Lung microvascular endothelial cell (primary cell): ENCODE measurements at places on chromosomes 3 and 15.

- no peak for DNase-seq
These were observed 62.9 kb downstream of the STAC start for GRCh38 chr3:36443028-36443686.

GRCh38 chr3:126308394-126309125 is 48.6 kb downstream of the KLF15 start:
- no peak for DNase-seq

GRCh38 chr15:55915221-55915620 is 78.2 kb downstream of the NEDD4 start:
- DNase-seq = peak; percentile 22

DNA sequence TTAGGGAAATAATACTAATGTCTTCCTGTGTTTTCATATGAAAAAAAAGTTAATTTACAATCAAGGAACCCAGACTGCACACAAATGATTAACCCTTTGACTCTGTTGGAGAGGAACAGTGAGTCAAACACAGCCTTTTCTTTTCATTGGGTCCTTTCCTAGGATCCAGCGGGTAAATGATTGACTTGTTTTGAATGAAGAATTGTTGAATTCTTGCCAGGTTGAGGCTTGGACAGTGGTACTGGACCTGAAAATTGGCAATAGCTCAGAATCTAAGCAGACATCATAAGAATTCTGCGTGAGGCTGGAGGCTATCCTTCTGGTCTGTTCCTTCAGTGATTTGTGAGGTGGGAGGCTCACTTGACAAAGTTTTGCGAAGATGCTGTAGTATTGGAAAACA is 143.0 kb downstream of the RYR3 start:
- peak; percentile 24 for DNase-seq

DNA sequence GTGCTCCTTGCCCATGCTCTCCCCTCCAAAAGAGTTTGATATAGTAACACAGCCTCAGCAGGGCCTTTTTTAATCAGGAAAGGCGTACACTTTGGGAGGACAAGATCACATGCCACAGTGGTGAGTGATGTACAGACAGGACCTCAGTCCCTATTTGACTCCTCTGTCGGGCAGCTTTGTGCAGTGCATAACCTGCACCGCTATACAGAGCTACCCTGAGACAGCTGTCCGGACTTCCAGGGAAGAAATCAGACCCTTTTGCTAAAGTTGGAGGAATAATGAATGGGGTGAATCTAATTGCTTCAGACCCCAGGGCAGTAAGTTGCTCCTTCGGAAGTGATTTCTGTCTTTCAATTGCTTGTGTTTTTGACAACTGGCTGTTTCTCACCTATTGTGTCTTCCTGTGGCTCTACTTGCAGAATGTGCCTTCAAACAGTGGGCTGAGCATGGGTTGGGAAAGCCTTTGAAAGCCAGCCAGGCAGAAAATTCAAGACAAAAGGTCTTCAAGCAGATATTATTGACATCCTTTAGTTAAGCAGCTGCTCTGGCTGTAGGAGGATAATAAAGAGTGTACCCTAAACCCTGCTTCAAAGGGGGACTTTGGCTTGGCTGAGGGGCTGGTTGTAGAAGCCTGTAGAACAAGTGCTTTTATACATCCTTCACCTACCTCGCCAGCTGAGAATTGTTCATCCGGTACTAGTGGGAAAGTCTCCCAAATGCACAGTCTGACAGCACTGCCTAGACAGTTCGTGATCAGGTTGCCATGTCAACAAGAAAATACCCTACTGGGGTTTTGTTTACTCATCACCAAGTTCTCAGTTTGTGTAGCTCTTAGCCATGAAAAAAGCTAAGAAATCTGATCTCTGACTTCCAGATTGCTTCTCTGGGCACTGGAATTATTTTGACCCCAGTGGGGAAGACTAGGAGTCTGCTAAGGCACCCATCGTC is 35.1 kb downstream of the SNTN start:
- no peak for DNase-seq

- no peak for DNase-seq
These were observed 227.6 kb upstream of the TBC1D5 start for GRCh38 chr3:17969985-17970568.

DNA sequence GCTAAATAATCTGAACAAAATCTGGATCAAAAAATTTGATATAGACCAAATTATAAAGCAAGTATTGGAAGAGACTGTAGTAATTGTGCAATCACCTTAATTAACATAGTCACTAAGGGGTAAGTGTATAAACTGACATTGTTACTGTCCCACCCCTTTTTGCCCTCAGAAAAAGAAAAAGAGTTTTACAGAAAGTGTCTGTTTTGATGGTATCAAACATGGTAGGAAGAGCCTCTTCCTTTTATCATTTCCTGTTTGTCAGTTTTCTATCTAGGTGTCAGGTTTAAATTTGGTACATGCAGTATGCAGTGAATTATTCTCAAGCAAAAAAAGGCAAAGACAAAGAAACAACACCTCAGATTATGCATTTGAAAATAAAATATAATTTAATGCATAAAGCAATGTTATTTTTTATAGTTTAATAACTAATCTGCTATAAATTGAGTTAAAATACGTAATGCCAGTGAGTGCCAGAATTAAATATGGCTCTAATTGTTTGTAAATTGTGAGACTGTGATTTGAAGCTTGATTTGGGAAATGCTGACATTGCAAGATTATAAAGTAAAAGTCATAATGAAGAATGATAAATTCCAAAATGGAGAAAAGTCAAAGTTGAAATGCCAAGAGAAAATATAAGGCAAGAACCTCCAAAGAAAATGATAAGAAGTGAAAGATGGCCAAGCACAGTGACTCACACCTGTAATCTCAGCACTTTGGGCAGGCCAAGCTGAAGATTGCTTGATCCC is 30.3 kb upstream of the CMC1 start:
- DNase-seq = no peak

DNA sequence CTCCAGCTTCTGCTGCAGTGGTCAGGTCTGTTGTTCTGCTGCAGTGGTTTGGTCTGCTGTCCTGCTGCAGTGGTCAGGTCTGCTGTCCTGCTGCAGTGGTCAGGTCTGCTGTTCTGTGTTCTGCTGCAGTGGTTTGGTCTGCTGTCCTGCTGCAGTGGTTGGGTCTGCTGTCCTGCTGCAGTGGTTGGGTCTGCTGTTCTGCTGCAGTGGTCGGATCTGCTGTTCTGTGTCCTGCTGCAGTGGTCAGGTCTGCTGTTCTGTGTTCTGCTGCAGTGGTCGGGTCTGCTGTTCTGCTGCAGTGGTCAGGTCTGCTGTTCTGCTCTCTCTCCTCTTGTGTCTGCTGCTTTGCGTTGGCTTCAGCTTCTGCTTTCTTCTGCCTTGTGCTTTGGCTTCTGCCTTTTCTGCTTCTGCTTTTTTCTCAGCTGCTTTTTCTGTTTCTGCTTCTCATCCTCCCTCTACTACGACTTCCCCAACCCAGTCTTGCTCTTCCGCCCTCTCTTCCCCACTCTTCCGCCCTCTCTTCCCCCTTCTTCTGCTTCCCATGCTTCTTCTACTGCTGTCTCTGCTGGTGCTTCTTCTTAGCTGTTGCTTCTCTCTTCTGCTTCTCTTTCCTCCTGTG is 50.7 kb downstream of the FAM43A start:
- no peak for DNase-seq

GRCh38 chr3:89173546-89173945 is 66.1 kb downstream of the EPHA3 start:
- DNase-seq = no peak

GRCh38 chr15:56813995-56814394 is 80.7 kb upstream of the ZNF280D start:
- no peak for DNase-seq

- DNase-seq = no peak
These were observed 7.7 kb downstream of the HOMER2 start for GRCh38 chr15:82944821-82945220.

DNA sequence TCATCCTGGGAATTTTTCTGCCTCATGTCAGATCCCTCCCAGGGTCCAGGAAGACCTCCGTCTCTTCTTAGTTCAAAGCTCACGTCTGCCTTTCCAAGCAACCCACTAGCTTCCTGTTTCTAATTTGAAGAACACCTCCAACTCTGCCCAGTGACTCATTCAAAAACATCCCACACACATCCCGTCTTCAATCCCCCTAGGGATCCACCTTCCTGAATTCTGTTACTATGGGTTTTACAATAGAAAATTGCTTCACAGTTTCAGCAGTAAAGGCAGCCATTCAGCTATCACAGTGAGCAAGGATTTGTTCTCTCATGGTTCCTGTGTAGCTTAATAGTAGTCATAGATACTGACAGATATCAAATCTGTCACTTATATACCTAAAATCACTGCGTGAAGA is 308.3 kb upstream of the CCDC54 start:
- DNase-seq = peak; percentile 27

DNA sequence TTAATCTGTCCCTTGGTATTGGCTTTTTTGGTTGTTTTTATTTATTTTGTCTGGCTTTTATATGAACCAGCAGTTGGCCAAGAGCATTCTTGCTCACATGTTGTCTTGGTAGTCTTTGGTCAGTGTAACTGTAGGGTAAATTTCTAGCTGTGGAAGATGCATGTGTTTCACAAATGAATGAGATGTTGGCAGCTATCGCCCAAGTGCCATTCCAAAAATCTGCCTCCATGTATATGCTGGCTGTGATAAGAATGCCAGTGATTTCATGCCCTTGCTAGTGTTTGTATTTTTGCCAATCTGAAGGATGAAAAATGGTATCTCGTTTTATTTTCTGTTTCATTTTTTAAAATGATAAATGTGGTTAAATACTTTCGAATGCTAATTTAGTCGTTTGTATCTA is 50.1 kb downstream of the TLNRD1 start:
- no peak for DNase-seq

GRCh38 chr3:127679534-127680145 is 6.9 kb downstream of the ABTB1 start:
- no peak for DNase-seq

DNA sequence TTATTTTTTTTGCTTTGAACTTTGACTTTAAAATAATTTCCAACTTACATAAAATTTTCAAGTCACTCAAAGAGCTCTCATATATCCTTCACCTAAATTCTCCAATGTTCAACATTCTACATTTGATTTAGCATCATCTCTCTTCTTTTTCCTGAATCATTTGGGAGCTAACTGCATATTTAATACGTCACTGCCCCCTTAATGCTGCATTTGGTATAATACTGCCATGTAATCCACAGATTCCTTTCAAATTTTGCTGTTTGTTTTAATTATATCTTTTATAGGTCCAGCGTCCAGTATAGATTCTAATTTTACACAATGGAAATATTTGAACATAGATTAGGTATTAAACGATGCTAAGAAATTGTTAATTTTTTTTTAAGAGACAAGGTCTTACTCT is 2.3 kb upstream of the EIF2AK4 start:
- no peak for DNase-seq

- DNase-seq = no peak
These were observed 540.0 kb upstream of the ROBO1 start for GRCh38 chr3:80307844-80308243.

- DNase-seq = no peak
These were observed 11.9 kb upstream of the CD200R1L start for GRCh38 chr3:112858410-112859069.

DNA sequence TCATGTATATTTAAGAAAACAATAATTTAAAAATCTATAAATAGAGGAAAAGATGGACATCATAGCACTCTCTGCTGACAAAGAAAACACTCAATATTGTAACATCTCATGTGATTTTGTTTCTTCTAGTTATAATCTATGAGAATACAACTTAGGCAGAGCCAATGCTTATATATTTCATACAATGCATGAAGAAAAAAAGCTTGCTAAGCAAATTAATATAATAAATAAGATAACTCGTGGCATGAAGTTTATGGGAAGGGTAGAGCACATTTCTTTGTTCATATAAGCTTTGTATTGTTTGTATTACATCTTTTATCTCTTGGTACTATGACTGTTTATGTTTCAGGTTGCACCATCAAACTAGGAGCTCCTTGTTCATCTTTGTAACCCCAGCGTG is 7.6 kb upstream of the ANXA2 start:
- DNase-seq = no peak

DNA sequence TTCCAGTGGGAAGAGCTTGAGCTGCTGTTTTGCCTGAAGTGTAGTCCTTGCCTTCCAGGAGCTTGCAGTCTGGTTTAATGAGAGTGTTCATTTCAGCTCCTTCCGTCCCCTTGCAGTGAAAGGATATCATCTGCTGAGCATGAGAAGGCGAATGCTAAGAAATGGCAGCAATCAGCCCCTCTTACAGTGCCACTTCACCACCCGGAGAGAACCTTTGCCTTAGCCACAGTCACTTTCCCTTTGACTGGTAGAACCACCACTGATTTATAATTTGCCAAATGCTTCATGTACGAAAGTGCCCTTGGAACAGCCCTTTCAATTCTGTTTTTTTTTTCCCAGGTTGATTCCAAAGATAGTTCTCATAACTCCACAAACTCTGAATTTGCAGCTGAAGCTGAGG is 11.5 kb downstream of the TATDN2 start:
- no peak for DNase-seq

GRCh38 chr3:101259485-101260341 is 60.7 kb downstream of the IMPG2 start:
- no peak for DNase-seq

DNA sequence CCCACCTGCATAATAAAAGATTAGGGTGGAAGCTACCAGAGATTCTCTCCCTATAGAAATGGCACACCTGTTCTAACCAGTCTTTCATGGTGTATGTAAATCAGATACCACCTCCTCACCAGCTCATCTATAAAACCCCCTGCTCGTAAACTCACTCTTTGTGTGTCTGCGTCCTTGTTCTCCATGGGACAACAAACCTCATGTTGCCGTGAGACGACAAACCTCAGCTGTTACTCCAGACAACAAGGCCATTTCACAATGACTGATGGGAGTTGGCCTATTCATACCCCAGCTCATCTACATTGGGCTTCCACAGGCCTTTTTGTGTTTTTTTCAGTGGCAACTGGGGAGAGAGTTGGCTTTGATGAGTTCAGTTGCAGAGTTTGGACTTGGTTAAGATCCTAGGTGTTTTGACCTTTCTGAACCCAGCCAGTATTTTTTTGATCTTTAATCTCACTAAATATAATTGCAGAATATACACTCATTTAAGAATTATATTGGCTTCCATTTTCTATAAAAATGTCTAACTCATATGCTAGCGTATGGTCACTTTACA is 96.6 kb upstream of the LRIG1 start:
- DNase-seq = no peak

DNA sequence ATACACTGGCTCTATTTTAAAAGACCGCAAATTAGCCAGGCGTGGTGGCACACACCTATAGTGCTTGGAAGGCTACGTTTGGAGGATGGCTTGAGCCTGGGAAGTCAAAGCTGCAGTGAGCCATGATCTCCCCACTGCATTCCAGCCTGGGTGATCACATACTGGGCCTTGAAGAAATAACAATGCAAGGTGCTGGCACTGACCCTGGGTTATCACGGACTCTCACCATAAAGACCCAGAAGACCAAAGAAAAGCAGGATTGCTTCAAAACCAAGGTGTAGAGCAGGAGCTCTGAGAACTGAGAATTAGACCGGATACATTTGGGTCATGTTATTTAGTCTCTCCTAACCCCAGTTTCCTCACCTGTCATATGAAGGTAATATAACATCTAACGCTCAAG is 14.8 kb downstream of the PIK3R4 start:
- DNase-seq = no peak

DNA sequence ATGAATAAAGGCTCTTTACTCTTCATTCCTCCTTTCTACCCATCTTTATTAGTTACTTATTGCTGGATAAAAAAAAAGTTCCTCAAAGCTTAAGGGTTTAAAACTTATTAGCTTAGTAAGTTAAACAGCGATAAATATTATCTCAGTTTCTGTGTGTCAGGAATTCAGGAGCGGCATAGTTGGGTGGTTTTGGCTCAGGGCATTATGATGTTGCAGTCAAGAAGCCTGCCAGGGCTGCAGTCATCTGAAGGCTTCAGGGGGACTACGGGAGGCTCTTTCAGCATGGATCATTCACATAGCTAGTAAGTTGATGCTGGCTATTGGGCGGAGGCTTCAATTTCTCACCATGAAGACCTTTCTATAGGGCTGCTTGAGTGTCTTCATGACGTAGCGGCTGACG is 1.9 kb upstream of the DLG1 start:
- no peak for DNase-seq
